ENCODE measurements at places on chromosomes 3 and 15.

- DNase-seq = no peak
These were observed 9.1 kb upstream of the MFSD1 start for GRCh38 chr3:158792709-158793108.

DNA sequence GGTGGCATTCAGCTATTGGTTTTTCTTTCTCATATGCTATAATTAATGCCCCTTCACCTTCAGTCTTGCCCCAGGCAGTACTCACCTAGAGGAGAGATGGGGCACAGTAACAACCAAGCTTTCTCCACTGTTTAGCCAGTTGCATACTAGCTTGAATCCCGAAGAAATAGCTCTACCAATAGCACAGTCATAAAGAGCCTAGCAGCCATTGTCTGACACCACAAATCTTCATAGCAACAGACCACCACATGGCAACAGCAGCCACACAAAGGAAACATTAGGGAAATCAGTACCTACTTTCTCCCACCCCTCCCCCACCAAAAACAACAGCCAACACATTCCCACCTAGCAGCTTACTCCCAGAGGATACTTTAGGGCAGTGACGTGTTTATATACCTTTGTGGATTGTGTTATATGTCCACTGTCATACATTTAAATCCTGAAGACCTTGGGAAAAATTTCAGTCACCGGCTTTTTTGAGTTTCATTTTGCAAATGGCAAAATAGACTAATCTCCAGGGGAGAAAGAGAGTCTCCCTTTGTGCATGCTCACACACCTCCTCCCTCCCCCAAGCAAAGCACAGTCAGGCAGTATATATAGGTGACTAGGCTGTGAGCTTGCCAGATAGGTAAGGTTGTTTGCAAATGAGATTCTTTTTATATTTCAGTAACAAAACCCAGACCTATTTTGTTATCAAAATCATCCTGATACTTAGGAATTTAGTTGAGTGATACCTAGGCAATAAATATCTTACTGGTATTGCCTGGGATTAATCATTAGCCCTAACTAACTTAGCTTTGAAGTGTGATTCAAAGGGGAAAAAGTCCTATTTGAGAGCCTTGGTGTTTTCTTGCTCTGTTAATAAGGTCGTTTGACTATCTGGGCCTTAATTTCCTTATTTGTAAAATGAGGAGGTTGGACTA is 140.6 kb downstream of the RBPMS2 start:
- no peak for DNase-seq

DNA sequence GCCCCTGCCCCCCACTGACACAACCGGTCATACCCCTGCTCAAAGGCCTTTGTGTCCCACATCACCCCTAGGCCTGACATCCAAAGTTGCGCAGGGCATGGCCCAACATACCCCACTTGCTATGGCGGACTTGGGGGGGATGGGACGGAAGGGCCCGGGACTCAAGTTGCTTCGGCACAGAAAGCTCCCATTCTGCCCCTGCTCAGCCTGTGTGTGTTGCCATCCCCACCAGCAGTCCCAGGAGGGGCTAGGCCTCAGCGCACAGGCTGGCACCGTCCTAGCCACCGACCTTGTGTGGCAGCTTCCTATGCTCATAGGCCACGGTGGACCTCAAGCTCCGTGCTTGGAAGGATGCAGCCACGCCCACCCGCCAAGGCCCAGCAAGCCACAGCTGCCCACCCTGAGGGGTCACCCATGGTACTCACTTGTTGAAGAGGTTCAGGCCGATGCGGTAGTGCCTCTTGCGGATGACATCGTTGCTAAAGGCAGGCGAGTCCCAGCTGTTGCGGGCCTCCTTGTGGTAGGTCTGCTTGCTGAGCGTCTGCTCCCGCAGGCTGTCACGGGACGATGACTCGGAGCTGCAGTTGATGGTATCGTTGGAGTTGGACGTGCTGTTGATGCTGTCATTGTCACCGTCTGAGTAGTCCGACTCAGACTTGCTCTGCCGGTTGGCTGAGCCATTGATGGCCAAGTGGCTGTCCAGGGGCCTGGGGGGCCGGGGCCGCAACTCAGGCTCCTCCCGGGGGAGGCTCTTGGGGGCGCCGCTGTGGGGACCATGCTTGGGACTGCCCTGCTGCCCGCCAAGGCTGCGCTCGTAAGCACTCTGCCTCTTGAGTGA is 93.9 kb upstream of the RPL32 start:
- no peak for DNase-seq

GRCh38 chr15:81049835-81050234 is 49.1 kb downstream of the TLNRD1 start:
- no peak for DNase-seq

- DNase-seq = no peak
These were observed 36.0 kb upstream of the PRTG start for GRCh38 chr15:55778932-55779331.

DNA sequence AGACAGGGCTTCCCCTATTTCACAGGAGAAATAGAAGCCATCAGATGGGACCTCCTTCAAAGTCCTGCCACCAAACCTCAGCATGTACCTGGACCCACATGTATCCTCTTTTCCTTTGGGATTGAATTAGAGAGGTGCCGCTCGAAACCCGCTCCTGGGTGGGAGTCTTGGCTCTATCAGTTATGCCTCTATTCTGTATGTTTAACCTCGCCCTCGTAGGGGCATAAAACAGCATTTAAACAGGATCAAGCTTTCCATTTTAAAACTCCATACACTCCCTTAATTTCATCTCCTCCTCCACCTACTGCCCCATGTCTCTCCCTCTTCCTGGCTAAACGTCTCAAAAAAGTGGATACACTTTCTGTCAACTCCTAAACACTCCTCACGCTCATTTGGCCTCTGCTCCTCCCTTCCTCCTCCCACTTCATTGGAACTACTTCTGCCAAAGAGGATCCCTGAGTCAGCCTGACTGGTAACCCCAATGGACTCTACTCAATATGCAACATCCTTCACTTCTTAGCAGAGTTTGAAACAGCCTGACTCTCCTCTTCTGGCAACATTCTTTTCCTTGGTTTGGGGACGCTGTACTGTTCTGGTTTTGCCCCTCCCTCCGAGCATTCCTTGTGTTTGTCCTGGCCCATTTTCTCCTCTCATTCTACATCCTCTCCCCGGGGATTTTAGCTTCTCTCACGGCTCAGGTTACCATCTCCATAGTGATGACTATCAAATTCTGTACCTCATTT is 23.0 kb upstream of the MUC20 start:
- no peak for DNase-seq

GRCh38 chr3:173502983-173503568 is 105.5 kb downstream of the NLGN1 start:
- DNase-seq = no peak

DNA sequence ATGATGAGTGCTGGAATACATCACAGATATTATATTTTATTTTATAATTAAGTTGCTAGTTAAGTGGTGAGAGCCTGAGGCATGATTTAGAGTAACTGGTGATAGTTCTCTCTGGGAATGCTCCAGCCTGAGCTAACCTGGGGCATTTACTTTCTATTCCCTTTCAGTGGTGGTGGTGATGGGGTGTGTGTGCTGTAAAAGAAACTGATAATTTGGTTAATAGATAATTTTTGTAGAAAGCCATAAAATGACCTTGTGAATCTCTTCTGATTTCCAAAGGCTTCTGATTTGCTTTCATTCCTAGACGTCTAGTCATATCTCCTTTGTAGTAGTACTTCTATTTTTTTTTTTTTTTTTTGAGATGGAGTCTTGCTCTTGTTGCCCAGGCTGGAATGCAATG is 46.8 kb upstream of the DPPA4 start:
- DNase-seq = no peak

GRCh38 chr15:61115241-61115640 is 113.9 kb downstream of the RORA start:
- no peak for DNase-seq

DNA sequence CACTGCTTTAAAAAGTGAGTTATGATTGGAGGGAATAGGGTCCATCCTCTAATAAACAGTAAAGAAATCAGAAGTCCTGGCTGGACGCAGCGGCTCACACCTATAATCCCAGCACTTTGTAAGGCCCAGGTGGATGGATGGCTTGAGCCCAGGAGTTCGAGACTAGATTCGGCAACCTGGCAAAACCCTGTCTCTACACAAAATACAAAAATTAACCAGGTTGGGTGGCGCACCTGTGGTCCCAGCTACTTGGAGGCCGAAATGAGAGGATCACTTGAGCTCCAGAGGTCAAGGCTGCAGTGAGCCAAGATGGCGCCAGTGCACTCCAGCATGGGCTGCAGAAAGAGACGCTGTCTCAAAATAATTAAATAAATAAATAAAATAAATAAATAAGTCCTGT is 171.2 kb downstream of the POTEB3 start:
- DNase-seq = no peak

DNA sequence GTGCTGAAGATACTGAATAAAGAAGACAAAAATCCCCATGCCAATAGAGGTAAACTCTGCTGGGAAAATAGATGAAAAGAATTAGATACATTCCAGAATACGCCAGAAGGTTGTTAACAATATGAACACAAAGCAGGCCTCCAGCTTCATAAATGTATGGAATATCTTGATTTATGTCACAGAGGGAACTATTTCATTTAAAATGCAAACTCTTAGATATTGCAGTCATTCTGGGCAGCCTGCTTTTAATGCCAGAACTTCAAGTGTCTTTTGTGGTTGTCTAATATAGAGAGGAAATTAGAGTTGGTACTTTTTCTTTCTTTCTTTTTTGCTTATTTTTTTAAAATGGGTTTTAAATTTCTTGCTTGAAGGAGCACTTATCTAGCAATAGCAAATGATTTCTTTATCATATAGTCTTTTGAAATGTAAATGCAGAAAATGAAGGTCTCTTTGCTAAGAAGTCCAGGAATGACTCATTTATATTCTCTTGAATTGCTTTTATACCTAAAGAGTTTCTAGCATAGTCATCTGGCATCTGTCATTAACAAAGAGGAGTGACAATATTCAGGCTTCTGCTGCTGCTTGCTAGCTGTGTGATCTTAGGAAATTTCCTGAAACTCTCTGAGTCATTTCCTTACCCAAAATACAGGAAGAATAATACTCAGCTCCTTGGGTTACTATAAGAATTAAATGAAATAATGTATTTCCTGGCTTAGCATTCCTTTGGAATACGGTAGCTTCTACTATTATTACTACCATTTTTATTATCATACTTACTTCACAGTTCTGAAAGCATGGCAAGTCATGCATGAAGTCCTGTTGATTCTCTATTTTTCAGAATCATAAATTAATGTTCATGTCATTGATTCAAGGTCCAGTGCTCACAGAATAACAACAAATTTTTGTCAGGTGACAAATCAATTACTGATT is 527.6 kb downstream of the DIPK2A start:
- DNase-seq = no peak

- DNase-seq = no peak
These were observed 226.8 kb downstream of the PLCL2 start for GRCh38 chr3:17111586-17111985.

GRCh38 chr15:70876683-70877082 is 15.6 kb downstream of the THAP10 start:
- DNase-seq = no peak

DNA sequence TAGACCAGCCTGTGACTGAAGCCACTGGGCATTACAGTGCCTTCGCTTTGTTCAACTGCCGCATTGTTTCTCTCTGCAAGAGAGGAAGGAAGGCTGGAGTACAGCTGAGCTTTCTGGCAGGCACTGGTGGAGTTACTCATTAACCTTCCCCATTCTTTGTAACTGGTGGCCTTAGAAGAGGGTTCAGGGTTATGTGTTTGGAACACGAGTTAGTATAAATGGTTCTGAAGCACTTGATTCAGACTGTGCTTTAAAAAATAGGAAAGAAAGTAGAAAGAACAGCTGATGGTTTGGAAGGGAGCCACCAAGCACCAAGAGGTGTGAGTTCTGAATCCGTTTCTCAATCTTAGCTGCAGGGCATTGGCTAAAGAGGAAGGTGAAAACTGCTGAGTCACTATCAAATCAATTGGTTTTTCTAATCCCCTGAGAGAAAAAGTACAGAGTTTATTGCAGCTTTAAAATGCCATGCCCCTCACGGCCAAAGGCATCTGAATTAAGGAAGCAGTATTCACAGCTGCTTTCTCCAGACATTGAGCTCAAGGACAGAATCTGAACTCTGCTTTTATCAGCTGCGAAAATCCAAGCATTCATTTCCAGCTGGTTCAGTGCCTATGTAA is 3.6 kb downstream of the HGD start:
- no peak for DNase-seq

DNA sequence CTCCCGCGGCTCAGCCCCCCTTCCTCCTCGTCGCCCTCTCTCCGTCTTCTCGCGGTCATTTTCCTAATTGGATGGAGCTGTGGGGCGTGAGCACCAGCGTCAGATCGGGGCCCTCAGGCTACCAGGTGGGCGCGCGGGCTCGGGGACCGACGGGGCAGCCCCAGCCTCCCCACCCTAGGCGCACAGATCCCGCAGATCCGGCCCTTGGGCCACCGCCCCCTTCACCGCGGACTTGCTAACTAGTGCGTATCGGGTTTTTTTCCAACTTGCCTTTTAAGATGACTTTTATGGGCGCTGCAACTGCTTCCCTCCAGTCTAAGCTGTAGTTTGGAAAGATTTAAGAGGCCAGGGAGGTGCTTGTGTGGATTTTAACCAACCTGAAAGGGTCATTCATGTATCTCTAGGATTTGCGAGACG is 1.3 kb downstream of the ZNF710 start:
- DNase-seq = peak; percentile 21

DNA sequence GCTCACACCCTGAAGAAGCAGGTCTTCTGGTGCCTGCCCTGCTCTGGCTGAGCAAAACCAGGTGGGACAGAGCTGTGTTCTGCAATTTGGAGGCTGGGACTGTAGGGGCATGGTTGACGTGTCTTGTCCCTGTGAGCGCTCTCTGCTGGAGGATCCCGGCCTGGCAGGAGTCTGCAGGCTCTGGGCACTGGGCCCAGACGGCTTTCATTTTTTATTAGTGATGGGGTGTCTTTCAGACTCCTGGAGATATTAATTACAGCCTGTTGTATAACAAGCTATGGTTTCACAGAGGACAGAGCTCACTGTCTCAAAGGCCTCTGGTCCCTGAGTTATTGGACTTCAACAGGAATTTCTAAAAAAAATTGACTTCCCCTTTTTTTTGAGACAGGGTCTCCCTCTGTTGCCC is 29.5 kb upstream of the ZNF710 start:
- peak; percentile 16 for DNase-seq

DNA sequence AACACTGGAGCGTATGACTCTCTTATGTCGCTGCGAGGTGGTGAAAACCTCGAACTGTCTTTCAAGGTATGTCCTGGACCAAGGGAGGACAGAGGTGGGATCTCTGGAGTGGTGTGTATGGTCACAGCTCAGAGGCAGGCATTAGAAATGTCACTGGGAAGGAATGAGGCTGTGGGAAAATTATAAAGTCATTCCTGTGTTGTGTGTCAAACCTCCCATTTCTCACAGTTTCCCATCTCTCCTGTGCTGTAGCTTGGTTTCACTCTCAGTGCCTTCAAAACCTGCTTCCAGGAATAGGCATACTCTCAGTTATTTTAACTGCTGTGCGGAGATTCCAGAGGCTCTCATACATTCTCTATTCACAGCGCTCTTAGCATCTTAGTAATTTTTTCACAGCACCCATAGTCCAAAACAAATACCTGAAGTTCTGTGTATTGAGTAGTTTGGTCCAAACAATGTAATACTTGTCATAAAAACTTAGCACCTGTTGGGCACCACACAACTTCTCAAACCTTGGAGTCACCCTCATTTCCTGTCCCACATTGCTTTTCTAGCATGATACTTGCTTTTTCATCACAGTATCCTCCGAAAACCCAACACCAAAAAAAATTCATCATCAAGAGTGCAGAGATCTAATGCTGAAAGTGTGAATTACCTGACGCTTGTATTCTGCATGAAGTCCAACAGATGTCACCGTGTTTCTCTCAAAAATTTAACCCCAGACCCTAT is 36.9 kb downstream of the GALNT15 start:
- no peak for DNase-seq

- DNase-seq = no peak
These were observed 357.2 kb downstream of the PDCD6IP start for GRCh38 chr3:34155666-34156065.

Data from activated gamma-delta T cell treated with Interleukin-2 at 50 U/mL for 16 hours (primary cell).